Activated CD4-positive, alpha-beta T cell treated with anti-CD3 and anti-CD28 coated beads, Interleukin-2, amount 10 ng/mL, durations not matched to agents 24 days and 14 days (primary cell): ENCODE measurements at places on chromosomes 6 and 20. TPM values are rescaled to one million over a fixed set of nuclear protein-coding genes. Genes with fewer than 3 reads are reported as not detected.

DNA sequence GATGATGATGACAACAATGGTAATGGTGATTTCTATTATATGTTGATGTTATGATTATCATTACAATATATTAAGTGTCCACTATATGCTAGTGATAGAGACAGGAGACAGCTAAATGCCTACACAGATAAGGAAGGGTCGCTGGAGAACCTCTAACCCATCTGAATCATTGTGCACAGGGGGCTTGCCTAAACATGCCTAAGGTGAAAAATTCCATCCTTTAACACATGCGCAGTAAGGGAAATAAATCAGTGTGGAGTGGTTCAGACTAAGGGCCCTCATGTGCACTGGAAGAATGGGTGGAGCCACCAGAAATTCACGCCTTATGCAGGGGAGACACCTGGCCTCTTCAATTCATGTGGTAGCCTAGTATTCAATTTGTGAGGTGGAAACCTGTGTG, 120.4 kb downstream of the TPBG start:
- DNase-seq: no peak
- no peaks in the 10 kb centered on the region for H3K36me3 ChIP-seq
- no peaks in the 10 kb centered on the region for H3K4me1 ChIP-seq
- no peaks in the 10 kb centered on the region for H3K27me3 ChIP-seq
- no peak overlapping the region for H3K4me3 ChIP-seq

- H3K4me3 ChIP-seq: no peak overlapping the region
- H3K27me3 ChIP-seq: no peaks in the 10 kb centered on the region
- H3K4me1 ChIP-seq: peaks cover 7% of the 10 kb centered on the region
- no peak for DNase-seq
- H3K27ac ChIP-seq: no peak overlapping the region
Measured at GRCh38 chr20:5779071-5779900, 29.1 kb downstream of the SHLD1 start.

DNA sequence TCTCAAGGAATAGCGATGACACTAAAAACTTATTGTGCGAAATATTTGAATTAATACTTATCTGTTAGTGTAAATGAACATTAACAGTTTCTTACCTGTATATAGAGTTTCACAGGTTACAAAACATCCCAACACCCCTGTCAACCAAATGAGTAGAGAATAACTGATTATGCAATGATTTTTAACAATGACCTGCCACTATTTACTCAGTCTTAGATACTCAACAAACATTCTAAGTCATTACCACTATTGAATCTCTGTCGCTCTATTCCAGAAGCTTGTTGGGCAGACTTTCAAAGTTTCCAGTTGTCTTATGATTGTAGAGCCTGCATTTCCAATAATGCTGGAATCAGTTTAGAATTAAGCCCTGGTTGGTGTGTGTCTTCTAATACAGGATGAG, 85.5 kb downstream of the RNF182 start:
- DNase-seq: no peak
- no peak overlapping the region for H3K27ac ChIP-seq
- H3K4me1 ChIP-seq: no peaks in the 10 kb centered on the region
- no peaks in the 10 kb centered on the region for H3K36me3 ChIP-seq

DNA sequence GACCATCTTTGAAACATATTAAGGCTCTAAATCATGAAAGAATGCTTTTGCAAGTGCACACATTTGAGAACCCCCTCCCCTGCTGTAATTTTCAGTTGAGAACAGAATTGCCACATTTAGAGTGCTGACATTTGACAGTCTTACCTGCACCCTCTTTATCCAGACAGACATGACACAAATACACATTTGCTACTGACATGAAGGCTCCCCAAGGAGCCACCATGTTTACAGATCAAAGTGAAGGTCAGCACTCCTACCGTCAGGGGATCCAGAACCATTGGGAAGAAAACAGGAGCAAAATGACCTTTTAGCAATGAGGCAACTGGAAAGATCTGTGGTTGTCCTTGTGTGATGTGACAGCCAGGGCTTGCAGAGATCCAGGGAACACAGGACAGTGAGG, 315.4 kb upstream of the CNR1 start:
- no peaks in the 10 kb centered on the region for H3K36me3 ChIP-seq
- no peaks in the 10 kb centered on the region for H3K4me1 ChIP-seq
- no peaks in the 10 kb centered on the region for H3K27me3 ChIP-seq
- no peak overlapping the region for H3K4me3 ChIP-seq

GRCh38 chr6:160170018-160170680, 48.5 kb downstream of the SLC22A1 start:
- no peaks in the 10 kb centered on the region for H3K4me1 ChIP-seq
- no peaks in the 10 kb centered on the region for H3K36me3 ChIP-seq
- H3K4me3 ChIP-seq: no peak overlapping the region

GRCh38 chr20:19761326-19761725, 3.3 kb downstream of the RIN2 start:
- H3K4me3 ChIP-seq: no peak overlapping the region
- no peak for DNase-seq
- no peak overlapping the region for H3K27ac ChIP-seq
- no peaks in the 10 kb centered on the region for H3K36me3 ChIP-seq
- H3K27me3 ChIP-seq: peaks cover 34% of the 10 kb centered on the region
- no peaks in the 10 kb centered on the region for H3K4me1 ChIP-seq

GRCh38 chr20:62558779-62559178, 83.0 kb upstream of the GATA5 start:
- H3K4me3 ChIP-seq: no peak overlapping the region
- no peak overlapping the region for H3K27ac ChIP-seq
- no peaks in the 10 kb centered on the region for H3K4me1 ChIP-seq
- DNase-seq: no peak
- H3K36me3 ChIP-seq: no peaks in the 10 kb centered on the region
- H3K27me3 ChIP-seq: peaks cover 16% of the 10 kb centered on the region

GRCh38 chr6:56664029-56664428, 21.3 kb upstream of the DST start:
- peaks cover 5% of the 10 kb centered on the region for H3K4me1 ChIP-seq
- no peaks in the 10 kb centered on the region for H3K27me3 ChIP-seq
- no peak overlapping the region for H3K27ac ChIP-seq
- H3K4me3 ChIP-seq: no peak overlapping the region
- DNase-seq: no peak
- no peaks in the 10 kb centered on the region for H3K36me3 ChIP-seq

The CST5 gene
- total RNA-seq: not detected in 2 replicates
